NCI-H526 treated with DMSO at 0.1 percent for 48 hours (cell line): ENCODE measurements at places on chromosomes 16 and 17.

- DNase-seq, result no peak
These were observed 24.5 kb downstream of the CDK5RAP3 start for GRCh38 chr17:47995241-47995935.

GRCh38 chr16:9840761-9841665 is 341.2 kb downstream of the GRIN2A start:
- no peak for DNase-seq

- DNase-seq, result no peak
These were observed 104.6 kb upstream of the CACNG3 start for GRCh38 chr16:24151482-24151939.

- DNase-seq, result no peak
These were observed 12.5 kb downstream of the NOB1 start for GRCh38 chr16:69741951-69742904.

- no peak for DNase-seq
These were observed 17.7 kb downstream of the BRD7 start for GRCh38 chr16:50351116-50351515.

DNA sequence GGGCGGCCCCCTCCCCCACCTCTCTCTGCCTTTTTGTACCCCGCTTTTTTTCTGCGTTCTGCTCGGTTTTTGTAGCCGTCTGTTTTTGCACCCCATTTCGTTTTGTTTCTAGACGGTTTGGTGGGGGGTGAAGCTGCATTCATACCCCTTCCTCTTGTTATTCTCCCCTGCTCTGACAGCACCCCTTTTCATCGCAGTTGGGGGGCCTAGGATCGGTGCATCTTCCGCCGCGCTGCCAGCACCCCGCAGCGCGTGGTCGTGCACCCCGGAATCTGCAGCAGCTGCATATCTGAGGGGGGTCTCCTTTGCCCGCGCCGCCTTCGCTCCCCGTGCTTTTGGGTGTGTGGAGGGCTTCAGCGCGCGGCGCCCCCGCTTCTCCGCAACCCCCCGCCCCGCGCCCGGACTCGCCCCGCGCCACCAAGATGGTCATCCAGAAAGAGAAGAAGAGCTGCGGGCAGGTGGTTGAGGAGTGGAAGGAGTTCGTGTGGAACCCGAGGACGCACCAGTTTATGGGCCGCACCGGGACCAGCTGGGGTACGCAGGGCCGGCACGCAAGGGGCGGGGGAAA is 455 bp downstream of the ATP1B2 start:
- DNase-seq, result no peak

GRCh38 chr17:48915459-48916282 is 7.5 kb downstream of the UBE2Z start:
- DNase-seq, result no peak

- no peak for DNase-seq
These were observed 113.3 kb downstream of the UTP18 start for GRCh38 chr17:51373489-51374152.

DNA sequence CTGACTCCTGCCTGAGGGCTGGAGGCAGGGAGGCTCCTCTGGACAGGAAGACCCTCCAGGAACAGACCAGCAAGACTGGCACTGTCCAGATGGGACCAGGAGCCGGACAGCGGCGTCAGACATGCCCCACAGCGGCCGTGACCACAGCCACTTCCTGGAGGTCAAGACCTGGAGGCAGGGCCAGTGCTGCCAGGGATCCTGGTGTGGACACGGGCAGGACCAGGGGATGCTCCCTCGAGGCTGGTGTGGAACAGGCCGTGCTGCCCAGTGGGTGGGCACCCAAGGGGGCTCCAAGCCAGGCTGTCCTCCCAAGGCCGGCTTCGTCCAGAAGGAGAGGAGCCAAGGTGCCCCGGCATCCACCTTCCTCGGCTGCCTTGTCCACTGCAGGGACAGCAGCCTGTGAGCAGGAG is 4.5 kb upstream of the CCDC57 start:
- no peak for DNase-seq

DNA sequence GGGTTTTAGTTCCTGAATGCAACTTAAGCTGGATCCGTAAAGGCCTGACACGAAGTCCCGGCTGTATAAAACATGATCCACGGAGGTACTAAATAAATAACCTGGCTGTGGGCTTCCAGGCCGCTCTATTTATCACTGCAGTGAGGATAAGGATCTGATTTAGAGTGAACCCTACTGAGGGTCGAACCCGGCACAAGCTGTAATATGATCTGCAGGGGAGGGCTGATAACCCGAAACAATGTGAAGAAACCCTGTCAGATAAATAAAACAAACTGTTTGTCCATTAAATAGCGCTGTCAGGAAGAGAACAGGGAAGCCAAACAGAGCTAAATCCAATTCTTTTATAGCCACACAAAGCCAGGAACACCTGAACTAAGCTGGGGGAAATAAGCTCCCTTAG is 375.6 kb upstream of the SALL1 start:
- DNase-seq, result no peak

- DNase-seq, result no peak
These were observed 48.8 kb downstream of the RMI2 start for GRCh38 chr16:11393861-11394592.

- DNase-seq, result no peak
These were observed 5.2 kb upstream of the NUBP1 start for GRCh38 chr16:10738231-10739077.

DNA sequence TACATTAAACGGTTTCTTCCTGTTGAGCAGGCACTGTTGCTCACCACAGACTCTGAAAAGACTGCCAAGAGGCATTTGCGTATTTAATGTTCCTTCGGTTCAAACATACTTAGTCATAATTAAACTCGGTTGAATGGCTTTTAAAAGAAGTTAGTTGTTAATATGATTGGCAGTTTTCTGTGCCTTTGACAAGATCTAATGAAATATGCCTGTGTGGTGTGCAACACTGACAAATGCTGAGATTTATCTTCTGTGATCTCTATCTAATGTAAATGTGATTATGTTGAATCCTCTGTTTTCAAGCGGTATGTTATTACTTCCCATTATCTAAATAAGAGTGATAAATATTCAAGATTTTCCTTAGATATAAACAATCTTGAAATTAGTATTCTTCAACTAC is 1046.6 kb downstream of the CDH8 start:
- DNase-seq, result no peak

GRCh38 chr17:17993366-17993765 is 20.7 kb downstream of the DRC3 start:
- no peak for DNase-seq

GRCh38 chr17:79088247-79088996 is 13.8 kb downstream of the ENGASE start:
- no peak for DNase-seq

DNA sequence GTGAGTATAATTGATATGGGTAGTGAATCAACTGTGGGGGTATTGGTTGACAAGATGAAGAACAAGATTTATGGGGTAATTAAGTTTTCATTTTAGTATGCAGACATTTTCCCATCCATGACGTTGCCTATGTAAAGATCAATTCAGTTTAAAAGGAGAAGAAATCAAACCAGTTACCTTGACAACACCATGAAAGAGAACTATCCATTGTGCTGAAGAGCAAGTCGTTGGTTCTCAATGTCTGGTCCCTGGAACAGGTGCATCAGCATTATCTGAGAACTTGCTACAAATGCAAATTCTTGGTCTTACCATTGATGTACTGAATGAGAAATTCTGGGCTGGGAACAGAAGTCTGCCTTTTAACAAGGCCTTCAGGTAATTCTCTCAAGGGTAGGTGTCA is 801 bp upstream of the OR4D2 start:
- DNase-seq, result no peak

DNA sequence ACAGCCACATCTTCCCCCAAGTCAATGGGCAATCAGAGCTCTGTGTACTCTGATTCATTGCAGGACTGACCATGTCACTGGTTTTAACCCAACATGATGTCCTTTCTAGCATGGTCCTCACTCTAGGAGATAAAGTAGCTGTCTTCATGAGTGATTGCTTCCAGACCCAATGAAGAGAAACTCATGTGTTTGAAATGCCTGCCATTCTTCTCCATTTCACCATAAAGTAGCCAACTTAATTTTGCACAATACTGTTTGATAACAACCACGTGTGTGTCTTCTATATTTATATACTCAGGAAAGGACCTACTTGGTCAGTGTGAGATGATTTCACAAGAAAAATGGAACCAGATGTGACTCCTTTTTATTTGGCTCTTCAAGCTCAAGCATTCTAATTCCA is 172.5 kb downstream of the AXIN2 start:
- no peak for DNase-seq

DNA sequence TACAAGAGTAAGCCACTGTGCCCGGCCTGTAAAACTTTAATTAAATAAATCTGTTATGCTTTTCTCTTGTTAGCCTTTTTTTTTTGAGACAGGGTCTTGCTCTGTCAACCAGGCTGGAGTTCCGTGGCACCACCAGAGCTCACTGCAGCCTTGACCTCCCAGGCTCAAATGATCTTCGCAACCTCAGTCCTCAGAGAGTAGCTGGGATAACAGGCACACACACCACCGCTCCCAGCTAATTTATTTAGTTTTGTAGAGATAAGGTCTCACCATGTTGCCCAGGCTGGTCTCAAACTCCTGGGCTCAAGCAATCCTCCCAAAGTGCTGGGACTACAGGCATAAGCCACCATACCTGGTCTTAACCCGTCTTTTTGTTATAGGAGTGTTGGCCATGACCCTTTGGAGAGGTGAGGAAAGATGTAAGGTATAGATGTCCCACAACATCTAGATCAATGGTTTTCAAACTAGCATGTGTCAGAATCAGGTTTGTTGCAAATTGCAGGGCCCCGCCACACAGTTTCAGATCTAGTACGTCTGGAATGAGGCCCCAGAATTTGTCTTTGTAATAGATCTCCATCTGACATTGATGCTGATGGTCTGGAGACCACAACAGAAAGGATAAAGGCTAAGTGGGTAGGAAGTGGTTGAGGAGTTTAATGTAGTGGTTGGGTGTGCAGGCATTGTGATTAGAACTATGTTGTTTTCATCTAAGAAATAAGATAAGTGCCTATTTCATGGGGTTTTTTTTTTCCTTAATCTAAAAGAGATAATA is 4.3 kb upstream of the GGA2 start:
- no peak for DNase-seq

GRCh38 chr16:56974549-56975300 is 13.0 kb downstream of the CETP start:
- no peak for DNase-seq

GRCh38 chr16:84026606-84027005 is 16.0 kb downstream of the SLC38A8 start:
- DNase-seq, result no peak

DNA sequence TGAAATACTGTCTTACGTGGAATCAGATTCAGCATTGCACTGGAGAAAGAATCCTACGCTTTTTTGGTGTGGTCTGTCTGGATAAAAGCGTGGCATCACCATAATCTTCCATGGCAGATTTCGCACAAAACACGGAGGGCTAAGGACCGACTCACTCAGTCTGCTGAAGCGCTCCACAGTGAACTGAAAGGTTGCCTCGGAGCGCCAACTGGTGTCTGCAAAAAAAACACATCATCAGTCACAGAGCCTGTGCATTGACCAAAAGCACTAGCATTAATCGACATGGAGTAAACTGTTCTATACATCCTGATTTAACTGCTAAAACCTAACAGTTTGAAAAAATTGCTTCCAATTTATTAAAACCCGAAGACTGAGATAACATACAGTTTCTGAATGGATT is 40.5 kb downstream of the USP7 start:
- no peak for DNase-seq

DNA sequence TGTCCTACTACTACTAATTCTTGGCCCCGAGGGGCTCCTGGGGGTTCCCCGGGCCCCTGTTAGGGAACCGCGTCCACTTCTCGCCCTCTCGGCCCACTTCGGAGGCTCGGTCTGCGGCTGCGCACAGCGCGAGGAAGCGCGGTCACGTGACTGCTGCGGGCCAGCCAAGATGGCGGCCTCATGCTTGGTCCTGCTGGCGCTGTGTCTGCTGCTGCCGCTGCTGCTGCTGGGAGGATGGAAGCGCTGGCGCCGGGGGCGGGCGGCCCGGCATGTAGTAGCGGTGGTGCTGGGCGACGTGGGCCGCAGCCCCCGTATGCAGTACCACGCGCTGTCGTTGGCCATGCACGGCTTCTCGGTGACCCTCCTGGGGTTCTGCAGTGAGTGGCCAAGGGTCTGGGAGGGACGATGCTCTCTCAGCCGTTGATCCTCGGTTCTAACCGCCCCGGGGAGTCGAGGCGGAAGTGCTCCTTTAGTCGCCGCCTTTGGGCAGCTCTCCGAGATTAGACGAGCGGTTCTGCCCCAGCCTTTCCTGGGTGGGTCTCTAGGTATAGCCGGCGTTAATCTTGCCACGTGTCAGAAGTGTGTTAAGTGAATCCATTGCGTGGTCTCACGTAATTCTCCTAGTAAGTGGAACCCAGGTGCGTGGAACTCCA is at the start of gene ALG1:
Gene ALG1, plus strand, starts transcription at position 163 of the 653 bp plus-strand sequence. Its CDS starts 7 bp downstream, at position 170.
- peak; percentile 52 for DNase-seq

DNA sequence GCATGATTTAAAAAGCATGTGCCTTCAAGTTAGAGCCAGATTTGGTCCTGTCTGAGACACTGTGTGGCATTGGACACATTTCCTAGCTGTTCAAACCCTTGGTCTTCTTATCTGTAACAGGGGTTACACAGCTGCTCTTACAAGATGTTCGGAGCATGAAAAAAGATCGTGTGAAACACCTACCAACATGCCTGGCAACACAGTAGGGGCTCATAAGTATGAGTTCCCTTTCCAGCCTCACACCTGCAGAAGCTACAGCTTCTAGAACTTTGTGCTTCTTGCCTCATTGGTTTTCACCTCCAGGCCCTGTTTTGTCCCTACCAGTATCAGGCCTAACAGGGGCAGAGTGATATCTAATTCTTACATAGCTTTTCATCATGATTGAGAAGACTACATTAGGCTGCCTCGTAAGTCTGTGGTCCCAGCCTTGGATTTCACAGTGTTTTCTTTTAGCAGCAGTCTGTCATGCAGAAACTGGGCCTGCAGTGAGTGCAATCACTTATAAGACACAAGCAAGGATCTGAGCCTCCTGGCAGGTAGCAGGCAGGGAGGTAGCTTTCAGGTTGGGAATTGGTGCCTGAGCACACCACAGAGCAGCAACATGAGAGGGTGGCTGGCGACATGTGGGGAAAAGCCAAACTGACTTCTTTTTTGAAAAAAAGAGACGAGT is 78.8 kb downstream of the CCDC182 start:
- no peak for DNase-seq

DNA sequence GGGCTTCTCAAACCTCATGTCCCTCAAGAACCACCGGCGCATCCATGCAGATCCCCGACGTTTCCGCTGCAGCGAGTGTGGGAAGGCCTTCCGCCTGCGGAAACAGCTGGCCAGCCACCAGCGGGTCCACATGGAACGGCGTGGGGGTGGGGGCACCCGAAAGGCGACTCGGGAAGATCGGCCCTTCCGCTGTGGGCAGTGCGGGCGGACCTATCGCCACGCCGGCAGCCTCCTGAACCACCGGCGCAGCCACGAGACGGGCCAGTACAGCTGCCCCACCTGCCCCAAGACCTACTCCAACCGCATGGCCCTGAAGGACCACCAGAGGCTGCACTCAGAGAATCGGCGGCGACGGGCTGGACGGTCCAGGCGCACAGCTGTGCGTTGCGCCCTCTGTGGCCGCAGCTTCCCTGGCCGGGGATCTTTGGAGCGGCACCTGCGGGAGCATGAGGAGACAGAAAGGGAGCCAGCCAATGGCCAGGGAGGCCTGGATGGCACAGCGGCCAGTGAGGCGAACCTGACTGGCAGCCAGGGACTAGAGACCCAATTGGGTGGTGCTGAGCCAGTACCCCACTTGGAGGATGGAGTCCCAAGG is 5.9 kb downstream of the ZNF646 start:
- no peak for DNase-seq
